ENCODE measurements at places on chromosomes 16 and 17.

DNA sequence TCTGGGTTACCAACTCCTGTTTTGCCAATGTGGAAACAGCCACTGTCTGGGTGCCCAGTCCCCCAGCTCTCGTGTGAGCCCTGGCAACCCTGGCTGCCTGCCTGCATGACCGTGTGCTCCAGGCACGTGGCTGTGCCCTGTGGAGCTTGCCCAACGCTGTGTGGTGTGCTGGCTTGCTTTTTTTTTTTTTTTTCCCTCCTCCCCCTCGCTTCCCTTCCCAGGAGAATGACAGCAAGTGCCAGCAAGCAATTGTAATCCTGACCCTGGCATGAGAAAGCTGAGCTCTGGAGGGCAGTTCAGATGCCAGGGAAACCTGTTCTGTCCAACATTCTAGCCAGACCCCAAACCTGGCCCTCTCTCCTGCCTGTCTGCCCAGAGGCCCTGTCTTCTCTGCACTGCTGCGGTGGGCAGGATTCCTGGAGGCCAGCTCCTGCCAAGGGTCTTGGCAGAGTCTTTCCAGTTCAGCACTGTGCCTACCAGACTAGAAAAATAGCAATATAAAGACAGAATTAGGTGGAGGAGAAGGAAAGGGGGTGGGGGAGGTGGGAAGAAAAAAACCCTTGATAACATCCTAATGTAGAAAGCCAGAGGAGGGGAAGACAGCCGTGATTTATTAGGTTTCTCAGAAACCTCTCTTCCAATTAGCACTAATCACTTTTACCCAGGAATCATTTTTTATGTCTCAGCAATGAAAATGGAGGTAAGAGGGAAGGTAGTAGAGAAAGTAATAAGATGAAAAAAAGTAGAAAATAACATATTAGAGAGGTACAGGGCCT, 9.0 kb downstream of the HLF start:
- DNase-seq: no peak

DNA sequence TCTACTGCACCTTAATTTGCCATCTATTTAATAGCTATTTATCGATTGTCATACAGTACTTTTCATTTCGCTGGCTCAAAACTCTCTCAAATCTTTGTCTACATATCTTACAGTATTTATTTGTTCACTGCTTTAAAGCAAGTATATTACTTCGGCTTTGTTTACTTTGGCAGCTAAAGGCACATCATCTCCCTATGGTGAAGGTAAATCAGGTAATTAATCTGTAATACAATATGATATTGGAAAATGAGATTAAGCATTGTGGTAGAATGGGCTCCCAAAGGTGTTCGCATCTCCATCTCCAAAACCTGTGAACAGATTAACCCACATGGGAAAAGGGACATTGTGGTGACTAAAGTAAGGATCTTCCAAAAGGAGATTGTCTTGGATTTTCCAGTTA, 6.5 kb downstream of the TMEM170A start:
- no peak for DNase-seq

DNA sequence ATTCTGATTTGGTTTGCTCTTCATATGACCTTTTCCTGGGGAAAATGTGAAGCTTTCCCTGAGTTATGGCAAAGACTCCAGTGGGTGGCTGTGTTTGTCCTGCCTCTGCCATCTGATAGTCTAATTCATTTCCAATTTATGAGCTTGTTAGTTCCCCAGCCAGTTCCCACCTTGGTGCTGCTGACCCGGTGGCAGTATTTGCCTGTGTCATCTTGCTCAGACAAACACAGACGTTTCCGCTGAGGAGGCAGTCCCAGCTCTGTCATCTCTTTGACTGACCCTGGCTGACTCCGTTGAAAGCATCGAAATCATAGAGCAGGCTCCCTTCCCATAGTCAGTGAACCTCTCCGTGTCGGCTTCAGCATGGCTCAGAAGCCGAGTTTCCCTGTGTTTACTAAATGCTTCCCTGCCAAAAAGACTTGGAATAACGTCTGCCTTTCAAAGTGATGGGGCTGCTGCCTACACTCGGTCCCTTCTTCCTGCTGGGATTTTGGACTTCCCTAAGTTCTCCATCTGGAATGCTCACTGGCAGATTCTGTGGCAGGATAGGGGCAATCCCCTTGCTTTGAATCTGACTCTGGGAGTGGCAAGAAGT, 538.3 kb downstream of the NPIPA7 start:
- DNase-seq: no peak

- peak; percentile 26 for DNase-seq
These were observed 10.8 kb upstream of the G6PC1 start for GRCh38 chr17:42889809-42890208.

- no peak for DNase-seq
These were observed 31.6 kb downstream of the ITGAM start for GRCh38 chr16:31291376-31291775.

DNA sequence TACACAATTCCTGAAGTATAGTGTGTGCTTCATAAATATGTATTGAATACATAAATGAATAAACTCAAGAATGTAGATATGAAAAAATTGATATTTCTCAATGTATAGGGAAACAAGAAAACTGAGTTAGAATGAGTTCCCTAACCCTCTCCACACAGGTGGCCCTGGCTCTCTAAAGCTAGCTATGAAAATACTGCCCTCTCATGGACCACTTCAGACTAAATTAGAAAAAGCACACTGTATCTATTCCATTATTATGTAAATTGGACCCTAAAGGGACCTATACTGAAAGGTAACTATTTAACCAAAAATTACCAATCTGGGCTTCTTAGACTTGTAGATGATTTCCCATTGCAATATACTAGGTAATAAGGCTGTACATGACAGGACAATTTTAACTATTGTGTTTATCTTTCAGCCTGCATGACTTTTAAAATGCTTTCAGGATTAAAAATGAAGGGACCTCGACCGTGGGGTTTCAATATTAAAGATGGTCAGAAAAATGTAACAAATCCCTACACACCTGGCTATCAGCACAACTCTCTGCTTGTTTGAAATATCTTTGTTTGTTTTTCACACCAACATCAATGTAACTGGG, 672.5 kb upstream of the KIF2B start:
- peak; percentile 42 for DNase-seq

DNA sequence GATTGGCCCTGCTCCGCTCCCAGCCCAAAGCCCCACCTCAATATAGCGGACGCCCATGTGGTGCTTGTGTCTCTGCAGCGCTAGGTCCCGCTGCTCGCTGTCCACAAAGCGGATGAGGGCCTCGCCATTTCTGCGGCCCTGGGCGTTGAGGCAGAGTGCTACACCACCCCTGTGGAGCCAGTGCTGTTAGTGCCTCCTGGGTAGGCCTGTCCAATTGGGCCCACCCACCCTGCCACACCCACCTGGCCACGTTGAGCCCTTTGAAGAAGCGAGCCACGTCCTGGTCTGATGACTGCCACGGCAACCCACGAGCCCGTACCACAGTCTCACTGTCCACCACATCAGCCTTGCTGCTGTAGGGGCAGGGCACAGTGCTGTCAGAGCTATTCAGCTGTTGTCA, 3.6 kb downstream of the ESRP2 start:
- no peak for DNase-seq

GRCh38 chr16:67389911-67390815, 3.1 kb downstream of the TPPP3 start:
- DNase-seq: no peak

DNA sequence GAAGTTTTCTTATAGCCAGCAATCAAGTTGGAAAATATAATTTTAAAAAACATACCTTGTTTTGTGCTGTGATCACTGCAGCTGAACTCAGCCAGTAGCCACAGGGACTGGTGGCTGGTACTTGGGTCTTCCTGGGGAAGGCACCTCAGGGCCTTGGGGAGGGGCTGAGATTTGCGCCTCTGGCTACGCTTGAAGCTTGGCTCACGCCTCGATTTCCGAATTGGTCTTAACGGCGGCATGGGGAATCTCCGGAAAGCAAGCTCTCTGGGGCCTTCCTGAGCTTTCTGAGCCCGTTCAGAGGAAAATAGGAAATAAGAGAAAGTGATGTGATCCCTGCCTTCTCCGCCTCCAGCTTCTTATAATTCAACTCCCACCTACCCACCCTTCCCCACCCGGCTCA, 11.3 kb upstream of the USP7 start:
- no peak for DNase-seq

- no peak for DNase-seq
These were observed 10.9 kb downstream of the OGFOD1 start for GRCh38 chr16:56462064-56462796.

DNA sequence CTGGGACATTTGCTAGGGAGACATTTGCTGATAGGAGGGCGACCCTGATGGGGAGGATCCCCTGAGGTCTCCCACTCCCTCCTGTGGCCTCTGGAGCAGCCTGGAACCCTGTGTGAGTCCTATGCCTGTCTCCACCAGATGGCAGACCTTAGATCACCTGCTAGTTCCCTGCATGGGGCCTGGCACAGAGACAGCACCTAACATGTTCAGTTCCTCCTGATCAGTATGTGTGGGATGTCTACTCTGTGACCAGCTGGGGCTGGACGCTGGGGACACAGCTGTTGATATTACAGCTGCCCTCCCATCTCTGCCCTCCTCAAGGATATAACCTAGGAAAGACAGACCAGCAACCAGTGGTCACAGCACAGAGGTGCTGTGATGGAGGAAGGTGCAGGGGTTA, 1.1 kb upstream of the ADCY7 start:
- peak; percentile 73 for DNase-seq

GRCh38 chr16:71552698-71553503, 24.0 kb downstream of the TAT start:
- peak; percentile 59 for DNase-seq

DNA sequence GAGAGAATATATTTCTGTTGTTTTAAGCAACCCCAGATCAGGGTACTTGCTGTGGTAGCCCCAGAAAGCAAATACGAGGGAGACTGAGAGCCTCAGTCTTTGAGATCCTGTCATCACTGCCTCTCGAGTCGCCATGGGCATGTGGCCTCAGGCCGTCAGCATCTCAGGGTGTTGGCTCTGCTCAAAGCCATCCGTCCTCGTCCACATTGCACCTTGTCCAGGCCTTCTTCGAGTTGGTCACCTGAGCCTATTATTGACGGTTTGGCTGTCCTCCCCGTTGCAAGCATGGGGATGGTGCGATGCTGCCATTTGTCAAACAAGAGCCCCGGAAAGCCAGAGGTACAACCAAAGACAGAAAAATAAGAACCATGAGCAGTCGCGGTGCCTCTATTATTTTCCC, 136.9 kb downstream of the IRF8 start:
- no peak for DNase-seq

DNA sequence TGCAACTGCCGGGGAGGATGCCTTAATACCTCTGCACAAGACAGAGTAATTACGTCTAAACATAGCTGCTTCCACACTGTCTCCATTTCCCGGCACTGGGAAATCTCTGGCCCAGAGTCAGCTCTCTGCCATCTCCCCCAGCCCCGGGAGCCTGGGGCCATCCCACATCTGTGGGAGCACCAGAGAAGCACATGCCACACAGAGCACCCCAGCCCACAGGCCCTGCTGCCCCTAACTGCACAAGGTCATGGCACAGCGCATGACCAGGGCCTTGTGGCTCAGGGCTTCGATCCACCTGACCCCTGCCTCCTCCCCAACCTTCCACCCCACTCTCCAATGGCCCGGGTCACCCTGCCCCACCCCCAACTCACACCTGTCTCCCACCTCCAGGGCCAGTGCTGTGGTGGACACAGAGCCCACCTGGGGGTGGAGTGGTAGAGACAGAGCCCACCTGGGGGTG, 36.6 kb upstream of the RBFOX3 start:
- DNase-seq: no peak

DNA sequence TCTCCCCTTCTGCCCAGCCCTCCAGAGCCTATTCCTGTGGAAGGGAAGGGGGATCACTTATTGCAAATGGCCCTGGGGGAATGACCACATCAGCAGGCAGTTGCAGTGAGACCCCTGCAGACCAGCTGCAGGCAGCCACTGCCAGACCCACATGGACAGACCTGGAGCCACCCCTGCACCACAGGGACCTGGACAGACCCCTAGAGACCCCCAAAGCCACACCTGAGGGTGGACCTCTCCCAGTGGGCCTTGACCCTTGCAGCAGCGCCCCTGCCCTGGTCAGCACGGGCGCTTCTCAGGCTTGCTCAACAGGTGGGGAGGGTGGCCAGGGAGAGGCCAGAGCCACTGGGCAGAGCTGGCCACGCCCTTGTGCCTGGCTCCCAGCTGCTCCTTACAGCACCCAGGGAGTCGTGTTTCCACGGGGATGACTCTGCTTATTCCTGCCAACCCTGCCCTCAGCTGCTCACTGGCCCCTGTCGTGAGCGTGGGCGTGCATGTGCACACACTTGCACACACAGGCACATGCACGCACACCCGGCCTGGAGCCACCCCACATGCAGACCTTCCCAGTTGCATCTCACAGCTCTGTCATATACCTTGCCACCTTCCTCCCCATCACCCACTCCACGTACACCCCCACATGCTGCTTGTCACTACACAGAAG, 1.3 kb upstream of the SCN4A start:
- no peak for DNase-seq

GRCh38 chr17:80008383-80008840, 27.3 kb downstream of the TBC1D16 start:
- DNase-seq: peak; percentile 98

DNA sequence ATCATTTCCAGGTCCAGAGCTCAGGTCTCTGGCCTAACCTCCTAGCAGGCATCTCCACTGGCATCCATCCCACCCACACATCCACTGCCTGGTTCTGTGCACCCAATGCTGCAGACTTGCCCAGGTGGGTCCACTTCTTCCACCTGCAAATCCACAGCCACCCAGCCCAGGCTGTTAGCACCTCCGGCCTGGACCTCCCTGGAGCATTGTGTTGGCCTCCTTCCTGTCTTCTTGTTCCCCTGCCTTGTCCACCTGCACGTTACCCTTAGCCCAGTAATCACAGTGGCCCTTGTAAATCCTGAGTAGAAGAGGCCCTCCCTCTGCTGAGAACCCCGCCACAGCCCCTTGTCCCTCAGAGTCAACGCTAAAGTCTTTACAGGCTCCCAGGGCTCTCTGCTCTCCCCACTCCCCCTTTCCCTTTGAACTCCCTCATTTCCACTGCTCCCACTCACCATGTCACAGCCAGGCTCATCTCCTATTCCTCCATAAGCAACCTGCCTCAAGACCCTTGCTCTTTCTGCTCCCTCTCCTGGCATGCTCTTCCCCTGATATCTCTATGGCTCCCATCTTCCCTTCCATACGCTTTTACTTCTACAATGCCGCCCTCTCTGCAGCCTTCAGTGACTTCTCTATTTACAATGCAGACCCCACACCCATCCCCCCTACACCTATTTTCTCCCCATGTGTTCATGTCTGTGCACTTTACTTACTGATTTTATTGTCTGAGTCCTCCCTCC, 288.8 kb downstream of the FOXL1 start:
- DNase-seq: no peak

GRCh38 chr17:74454197-74455024, 12.0 kb upstream of the CD300A start:
- DNase-seq: peak; percentile 80

GRCh38 chr16:54946909-54947308, 16.2 kb downstream of the IRX5 start:
- DNase-seq: no peak
